Stimulated activated CD8-positive, alpha-beta memory T cell treated with anti-CD3 and anti-CD28 coated beads, Interleukin-4, amount 100 ng/mL, for 1 hour (primary cell): ENCODE measurements at places on chromosomes 6 and 20.

DNA sequence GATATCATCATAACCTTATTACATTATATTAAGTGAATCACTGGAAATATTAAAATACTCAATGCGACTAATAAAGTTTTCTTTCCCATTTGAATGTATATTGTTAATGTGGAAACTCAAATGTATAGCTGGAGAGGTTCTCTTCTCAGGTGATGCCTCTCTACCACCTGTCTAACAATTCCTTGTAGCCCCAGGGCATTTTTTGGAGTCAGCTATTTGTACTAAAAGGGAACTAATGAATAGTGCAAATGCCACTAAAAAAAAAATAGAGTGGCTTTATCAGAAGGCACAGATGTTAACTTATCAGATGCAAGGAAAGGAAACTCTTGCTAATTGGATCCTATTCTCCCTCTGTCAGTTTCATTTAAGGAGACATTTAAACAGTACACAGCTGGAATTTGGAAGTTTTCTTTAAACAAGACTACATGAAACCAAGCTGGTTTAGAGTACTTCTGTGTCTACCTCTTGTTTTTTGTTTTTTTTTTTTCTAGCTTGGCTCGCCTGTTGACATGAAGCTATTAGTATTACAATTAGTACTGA is 897.0 kb upstream of the SLC35B3 start:
- DNase-seq, result no peak

GRCh38 chr6:24836109-24836508 is 37.4 kb upstream of the ARMH2 start:
- no peak for DNase-seq

GRCh38 chr6:98724537-98724936 is 109.8 kb upstream of the POU3F2 start:
- no peak for DNase-seq

GRCh38 chr6:71035871-71036270 is 79.0 kb upstream of the B3GAT2 start:
- no peak for DNase-seq

DNA sequence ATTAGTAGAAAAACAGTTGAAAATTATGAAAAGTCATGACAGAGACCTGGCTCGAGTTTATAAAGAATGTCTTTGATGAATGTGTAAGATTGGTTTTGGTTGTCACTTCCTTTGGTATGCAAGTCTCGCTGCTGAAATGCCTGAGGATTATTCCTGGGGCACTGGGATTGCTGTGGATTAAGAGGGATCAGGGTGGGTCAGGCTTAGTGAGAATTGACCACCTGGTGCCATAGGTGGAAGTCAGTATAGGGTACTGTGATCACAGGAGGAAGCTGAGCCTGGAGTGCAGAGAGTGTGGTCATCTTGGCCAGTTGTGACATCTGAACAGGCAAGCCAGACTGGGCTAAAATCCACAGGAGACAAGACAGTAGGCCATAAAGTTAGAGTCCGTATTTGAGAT is 34.9 kb downstream of the CEP43 start:
- no peak for DNase-seq

- no peak for DNase-seq
Observed at GRCh38 chr20:41691443-41691842, 73.3 kb upstream of the CHD6 start.

GRCh38 chr6:98847779-98848538 is 13.6 kb downstream of the POU3F2 start:
- DNase-seq, result no peak

DNA sequence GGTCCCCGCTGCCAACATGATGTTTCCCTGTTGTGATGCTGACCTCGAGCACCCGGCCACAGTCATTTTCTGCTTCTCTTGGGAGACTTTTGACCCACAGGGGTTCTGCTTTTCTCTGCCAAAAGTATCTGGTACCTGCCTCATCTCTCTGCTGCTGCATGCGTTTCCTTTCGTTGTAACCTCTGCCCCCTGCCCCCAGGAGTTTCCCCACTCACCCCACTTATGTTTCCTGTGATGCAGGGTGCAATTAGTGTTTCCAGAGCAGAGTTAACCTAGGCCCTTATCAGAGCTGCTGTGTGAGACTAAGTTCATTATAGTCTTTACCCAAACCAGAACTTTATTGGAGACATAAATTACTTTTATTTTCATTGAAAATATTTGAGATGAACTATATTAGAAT is 65.2 kb upstream of the EDN3 start:
- DNase-seq, result no peak
